ENCODE measurements at places on chromosomes 5 and 9.
A peak's percentile ranks its signal among the peaks of the same experiment; 100 is the strongest.

DNA sequence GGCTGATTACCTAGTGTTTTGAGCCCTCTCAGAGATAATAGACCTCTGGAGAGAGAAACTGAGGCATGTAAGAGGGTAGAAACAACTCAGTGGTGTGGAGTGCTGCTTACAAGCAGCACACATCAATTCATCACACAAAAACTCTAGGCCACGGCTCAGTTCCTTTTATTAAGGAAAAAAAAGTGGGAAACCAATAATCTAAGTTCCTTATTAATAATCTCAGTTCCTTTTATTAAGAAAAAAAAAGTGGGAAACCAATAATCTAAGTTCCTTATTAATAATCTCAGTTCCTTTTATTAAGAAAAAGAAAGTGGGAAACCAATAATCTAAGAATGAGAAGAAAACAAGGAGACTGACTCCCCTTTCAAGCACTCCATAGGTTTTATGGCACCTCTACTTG is 28.0 kb downstream of the TXNDC8 start:
- DNase-seq: no peak

DNA sequence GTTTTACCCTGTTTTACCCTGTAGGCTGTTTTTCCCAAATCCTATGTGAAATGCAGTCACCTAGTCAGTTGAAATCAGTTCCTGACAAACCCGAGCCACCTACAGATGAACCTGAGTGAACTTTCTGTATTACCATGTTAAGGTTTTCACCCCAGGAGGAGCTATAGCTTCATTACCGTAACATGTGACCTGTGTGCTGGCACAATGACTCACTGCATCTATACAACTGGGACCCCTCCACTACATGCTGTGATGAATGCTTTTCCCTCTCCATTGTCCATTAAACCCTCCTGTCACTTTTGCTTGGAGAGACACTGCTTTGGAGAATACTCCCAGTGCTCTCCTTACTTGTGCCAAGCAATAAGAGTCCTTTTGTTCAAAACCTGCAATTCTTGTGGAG is 1974.8 kb downstream of the EFNA5 start:
- no peak for DNase-seq

GRCh38 chr5:35003018-35003957 is 44.5 kb downstream of the AGXT2 start:
- peak; percentile 71 for DNase-seq

GRCh38 chr5:171706736-171707441 is 78.7 kb upstream of the SMIM23 start:
- no peak for DNase-seq

DNA sequence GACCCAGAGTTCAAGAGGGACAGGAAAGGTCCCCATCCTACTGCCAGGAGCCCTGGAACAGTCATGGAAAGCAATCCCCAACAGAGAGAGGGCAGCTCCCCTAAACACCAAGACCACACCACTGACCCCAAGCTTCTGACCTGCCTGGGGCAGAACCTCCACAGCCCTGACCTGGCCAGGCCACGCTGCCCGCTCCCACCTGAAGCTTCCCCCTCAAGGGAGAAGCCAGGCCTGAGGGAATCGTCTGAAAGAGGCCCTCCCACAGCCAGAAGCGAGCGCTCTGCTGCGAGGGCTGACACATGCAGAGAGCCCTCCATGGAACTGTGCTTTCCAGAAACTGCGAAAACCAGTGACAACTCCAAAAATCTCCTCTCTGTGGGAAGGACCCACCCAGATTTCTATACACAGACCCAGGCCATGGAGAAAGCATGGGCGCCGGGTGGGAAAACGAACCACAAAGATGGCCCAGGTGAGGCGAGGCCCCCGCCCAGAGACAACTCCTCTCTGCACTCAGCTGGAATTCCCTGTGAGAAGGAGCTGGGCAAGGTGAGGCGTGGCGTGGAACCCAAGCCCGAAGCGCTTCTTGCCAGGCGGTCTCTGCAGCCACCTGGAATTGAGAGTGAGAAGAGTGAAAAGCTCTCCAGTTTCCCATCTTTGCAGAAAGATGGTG is 31.6 kb downstream of the CD180 start:
- DNase-seq: peak; percentile 58

DNA sequence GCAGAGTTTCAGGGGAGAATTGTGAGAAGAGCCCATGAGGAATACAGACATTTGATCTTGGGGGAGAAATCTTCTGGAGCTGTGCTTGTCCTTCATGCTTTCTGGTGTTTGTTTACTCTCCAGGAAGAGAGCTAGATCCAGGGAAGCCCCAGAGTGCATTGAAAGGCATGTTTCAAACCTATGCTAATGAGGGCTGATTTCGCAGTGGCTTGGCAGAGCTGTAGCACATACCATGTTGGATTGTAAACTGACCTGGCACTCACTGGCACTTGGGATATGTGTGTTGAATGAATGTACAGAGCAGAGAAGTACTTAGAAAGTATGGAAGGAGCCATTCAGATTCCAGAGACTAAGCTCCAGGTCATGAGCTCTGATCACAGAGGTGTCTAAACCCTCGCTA is 30.9 kb downstream of the TNFSF8 start:
- no peak for DNase-seq

DNA sequence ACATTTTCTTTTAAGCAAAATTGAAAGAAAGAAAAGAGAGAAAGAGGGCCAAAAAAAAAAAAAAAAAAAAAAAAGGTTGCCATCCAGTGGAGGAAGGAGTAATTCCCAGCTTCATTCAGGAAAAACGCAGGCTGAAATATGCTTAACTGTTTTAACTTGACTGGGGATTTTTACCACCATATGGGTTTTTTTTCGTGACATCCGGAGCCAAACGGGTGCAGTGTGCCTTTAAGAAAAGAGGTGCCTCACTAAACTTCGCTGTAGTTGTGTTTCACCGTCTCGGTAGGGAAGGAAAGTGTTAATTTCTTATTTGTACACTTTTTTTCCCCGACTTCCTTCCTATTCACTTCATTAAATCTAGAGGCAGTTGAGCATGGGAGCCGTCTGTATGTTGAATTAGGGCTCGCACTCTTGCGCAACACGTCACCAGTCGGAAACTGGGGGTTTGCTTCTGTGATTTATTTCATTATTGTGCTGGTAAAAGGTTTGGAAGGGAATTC is 143.0 kb downstream of the SMARCA2 start:
- DNase-seq: peak; percentile 14

- DNase-seq: no peak
Measured at GRCh38 chr5:128353441-128354107, 184.5 kb downstream of the FBN2 start.

GRCh38 chr5:141597814-141598213 is 21.0 kb downstream of the DIAPH1 start:
- no peak for DNase-seq

DNA sequence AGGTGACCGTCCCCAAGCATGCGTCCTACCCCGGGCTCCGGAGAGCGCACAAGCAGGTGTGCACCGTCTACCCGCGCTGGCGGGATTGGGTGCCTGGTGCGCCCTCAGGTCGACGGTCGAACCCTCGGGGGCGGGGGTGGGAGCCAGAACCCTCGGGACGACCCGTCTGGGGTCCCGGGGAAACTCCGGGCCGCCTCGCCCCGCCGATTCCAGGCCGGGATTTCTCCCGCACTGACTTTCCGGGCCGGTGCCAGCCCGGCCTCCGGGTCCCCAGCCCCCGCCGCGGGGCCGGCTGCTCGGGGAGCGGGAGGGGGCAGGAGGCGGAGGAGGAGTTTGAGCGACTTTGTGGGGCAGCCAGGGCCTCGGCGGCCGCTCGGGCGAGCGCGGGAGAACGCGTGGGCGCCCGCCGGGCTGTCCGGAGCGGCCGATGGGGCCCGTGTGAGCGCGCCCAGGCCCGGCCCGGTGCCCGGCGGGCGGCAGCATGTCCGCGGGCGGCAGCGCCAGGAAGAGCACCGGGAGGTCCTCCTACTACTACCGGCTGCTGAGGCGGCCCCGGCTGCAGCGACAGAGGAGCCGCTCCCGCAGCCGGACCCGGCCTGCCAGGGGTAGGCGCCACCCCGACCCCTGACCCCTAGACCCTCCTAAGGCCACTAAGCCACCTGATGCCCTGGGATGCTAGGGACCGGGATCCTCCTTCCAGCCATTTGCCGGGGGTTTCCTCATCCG is at the start of gene DAB2IP:
DAB2IP (plus strand) TSS at position 340 of the 726 bp plus-strand sequence; CDS start at position 482, 142 bp downstream.
- DNase-seq: peak; percentile 70

GRCh38 chr5:123215929-123216702 is 127.1 kb downstream of the PRDM6 start:
- DNase-seq: no peak

DNA sequence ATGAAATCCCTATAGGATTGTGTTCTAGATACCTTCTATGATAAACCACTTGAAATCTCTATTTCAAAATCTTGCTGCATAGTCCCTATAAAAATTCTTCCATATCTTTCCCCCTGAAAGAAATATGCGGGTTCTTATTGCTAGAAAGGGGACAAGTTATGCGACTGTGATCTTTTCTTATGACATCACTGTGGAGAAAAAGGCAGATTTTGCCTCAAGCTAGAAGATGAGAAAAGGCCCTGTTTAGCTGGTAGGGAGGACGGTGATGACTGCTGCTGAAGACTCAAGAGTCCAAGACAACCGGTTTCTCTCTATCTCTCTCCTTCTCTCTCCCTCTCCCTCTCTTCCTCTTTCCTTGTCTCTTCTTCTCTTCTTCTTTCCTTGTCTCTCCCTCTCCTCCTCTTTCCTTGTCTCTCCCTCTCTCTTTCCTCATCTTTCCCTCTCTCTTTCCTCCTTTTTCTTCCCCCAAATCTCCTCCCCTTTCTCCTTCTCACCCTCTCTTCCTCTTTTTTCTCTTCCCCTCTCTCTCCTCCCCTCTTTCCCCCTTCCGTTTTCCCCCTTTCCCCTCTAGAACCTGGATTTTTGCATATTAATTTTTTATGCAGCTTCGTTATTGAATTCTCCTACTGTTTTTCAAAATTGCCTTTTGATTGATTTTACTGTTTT is 5.3 kb downstream of the OR2S2 start:
- DNase-seq: no peak

DNA sequence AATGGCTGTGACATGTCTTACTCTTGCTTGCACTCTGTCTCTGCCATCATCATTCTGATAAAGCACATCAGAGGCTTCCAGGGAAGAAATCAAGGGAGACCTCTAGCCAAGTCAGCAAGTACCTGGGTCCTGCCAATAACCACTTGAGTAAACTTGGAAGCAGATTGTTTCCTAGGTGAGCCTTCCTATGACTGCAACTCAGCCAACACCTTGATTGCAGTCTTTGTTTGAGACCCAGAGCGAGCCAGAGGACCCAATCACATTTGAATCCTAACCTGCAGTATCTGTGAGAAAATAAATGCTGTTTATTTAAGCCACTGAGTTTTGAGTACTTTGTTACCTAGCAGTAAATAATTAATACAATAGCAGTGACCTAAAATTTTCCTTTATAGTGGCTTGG is 356.8 kb upstream of the CHD1 start:
- DNase-seq: no peak

GRCh38 chr5:107002115-107002514 is 668.6 kb downstream of the EFNA5 start:
- DNase-seq: no peak

GRCh38 chr9:95182854-95183563 is 134.5 kb downstream of the FANCC start:
- DNase-seq: peak; percentile 21

- DNase-seq: no peak
Measured at GRCh38 chr9:87801013-87801412, 75.1 kb downstream of the CTSL start.

- DNase-seq: no peak
Measured at GRCh38 chr5:76690037-76690679, 25.8 kb upstream of the F2R start.

DNA sequence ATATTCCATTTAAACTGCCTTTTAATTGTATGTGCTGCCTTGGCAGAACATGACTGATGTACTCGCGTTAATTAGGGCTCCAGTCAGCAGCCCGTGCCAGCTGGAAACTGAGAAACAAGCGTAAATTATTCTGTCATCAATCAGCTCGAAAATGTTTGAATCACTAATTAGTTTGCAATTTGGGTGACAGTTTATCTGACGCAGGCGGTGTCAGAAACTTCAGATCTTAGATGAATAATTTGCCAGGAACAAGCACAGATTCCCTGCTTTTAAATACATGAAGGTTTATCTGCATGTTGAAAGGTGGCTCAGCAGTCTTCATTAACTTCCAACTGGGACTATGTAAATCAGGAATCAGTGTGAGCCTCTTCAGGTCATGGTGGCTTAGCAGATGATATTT is 176.0 kb upstream of the TLE4 start:
- peak; percentile 27 for DNase-seq

DNA sequence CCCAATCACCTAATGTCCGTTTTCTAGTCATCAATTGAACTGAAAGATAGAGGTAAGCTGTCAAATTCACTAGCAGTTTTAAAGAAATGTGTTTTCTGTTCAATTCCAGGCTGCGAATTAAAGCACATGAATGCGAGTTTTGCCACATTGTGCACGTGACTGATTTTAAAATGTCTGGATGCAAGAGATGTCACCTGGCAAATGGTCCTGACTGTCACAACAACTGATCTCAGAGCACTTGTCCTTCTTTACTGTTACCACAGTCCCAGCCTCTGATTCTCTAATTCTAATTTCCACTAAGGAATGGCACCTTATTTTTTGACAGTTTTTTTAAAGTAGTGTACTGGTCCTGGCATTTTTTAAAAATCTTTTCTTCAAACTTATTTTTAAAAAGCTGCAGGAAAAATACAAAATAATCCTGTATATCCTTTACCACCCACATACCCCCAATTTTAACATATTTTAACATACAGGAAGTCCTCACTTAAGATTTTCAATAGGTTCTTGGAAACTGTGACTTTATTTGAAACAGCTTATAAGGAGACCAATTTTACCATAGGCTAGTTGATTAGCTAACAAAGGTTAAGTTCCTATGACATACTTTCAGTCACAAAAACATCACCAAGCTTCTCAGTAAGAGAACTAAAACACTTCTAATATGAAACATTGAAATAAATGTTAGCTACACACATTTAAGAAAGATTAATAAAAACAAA is 1364.3 kb downstream of the EFNA5 start:
- DNase-seq: no peak

GRCh38 chr5:54539001-54539400 is 21.4 kb downstream of the SNX18 start:
- DNase-seq: no peak

- no peak for DNase-seq
Measured at GRCh38 chr5:32446630-32447029, 2.1 kb upstream of the ZFR start.

GRCh38 chr9:133585481-133586351 is 23.5 kb downstream of the FAM163B start:
- no peak for DNase-seq

GRCh38 chr5:120528609-120529008 is 64.5 kb downstream of the PRR16 start:
- DNase-seq: no peak

DNA sequence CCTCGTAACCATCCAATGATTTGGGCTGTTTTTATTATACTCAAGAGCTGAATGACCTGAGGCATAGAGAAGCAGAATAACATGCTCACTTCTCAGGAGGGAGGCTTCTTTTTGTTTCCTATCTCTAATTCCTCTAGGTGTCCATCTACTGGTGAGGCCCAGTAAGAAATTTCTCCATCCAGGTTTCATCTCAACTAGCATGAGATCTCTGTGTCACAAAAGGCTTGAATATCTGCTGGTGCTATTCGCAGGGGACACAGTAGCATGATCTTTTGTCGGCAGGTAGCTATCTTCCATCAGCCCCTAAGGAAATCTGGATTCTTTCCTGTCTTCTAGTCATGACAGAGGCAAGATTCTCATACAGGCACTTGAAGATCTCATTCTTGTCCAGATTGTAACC is 8.9 kb downstream of the IFNE start:
- no peak for DNase-seq

- DNase-seq: no peak
Measured at GRCh38 chr9:206481-206880, 8.2 kb upstream of the DOCK8 start.

- DNase-seq: no peak
Measured at GRCh38 chr9:116697887-116698286, 10.8 kb downstream of the TRIM32 start.

All from posterior cingulate gyrus (tissue), 11 donors.